ENCODE measurements at places on chromosomes 2 and 18. TPM values are rescaled to one million over a fixed set of nuclear protein-coding genes. Genes with fewer than 3 reads are reported as not detected.

Gene FRZB
- total RNA-seq: 0.62 TPM

Gene WDR35
- total RNA-seq: 29.1 TPM

Gene NTSR2
- total RNA-seq: not detected

Gene SCN9A
- 0.33 TPM for total RNA-seq

Gene SEMA4F
- total RNA-seq: 8.2 TPM

Data from melanocyte of skin (primary cell).